Activated naive CD8-positive, alpha-beta T cell treated with anti-CD3 and anti-CD28 coated beads, Interleukin-2, amount 10 ng/mL, durations not matched to agents 7 days and 5 days (primary cell): ENCODE measurements at places on chromosomes 2 and 18. TPM values are rescaled to one million over a fixed set of nuclear protein-coding genes. Genes with fewer than 3 reads are reported as not detected.
A peak's percentile ranks its signal among the peaks of the same experiment; 100 is the strongest.

DNA sequence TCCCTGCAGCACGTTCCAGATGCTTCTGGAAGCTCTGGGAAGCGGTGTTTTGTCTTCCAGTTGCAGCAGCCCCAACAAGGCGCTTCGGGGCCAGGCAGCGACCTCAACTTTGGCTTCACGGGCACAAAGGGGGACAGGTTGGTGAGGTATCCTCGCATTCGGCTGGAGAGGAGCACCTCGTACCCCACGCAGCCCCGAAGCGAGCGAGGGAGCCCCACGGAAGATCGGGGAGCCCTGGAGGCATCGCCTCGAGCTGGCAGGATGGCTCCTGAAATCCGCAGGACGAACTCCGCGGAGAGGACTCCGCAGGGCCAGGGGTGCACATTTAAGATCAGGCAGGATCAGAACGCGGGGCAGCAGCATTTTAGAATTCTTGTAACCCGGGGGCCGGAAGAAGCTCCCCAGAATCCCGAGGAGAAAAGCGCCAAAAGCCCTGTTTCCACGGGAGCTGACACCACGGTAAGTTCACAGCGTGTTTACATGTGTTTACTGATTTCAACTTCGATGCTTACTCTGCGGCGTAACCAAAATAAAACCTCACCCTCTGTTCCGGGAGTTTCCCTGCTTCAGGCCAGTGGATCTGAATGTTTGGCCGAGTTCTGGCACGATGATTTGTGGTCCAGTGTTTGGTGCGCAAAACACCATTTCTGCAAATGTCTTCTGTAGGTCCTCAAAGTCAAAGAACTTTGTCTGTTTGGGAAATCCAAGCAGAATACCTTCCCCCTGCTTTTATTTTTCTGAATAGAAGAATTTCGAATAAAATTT is 212.5 kb downstream of the NEDD4L start:
- no peak for DNase-seq

DNA sequence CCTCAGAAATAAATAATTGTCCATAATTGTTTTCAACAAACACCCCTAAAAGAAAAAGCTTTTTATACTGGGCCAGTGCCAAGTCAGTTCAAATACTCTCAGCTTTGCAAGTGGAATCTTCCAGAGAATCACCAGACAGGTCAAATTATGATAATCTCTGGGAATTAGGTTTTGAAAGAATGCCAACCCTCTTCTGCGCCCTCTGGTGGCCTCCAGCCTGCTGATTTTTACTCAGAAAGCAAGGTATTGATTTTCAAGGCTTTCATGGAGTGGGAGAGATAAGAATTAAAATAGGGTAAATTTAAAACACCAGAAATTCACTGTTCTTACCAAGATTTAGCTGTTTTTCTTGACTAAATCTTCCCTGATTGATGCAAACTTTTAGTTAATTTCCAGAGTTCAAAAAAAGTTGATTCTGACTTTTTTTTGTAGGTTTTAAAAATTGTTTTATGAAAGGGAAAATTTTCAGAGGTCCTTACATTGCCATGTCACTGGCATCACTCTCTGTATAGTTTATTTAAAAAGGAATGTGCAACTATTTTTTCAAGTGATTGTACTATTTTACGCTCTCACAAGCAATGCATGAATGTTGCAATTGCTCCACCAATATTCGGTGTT is 282.9 kb upstream of the TNP1 start:
- DNase-seq: no peak

- no peak for DNase-seq
Observed at GRCh38 chr18:47999801-48000248, 69.4 kb upstream of the SMAD2 start.

DNA sequence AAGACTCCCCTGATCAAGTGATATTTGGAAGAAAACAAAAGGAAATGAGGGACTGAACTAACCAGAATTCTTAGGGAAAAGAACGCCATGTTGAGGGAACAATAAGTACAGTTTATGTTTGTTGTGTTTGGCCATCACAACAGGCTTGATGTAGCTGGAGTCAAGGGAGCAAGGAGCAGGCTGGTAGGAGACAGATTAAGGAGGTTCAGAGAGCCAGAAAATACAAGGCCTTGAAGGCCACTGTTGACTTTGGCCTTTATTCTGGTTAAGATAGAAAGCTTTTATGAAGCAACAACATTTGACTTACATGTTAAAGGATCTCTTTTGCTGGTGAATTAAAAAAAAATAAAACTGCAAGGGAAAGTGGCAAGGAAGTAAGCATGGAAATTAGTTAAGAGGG is 754.1 kb upstream of the SLC8A1 start:
- DNase-seq: no peak

GRCh38 chr2:18422432-18423165 is 137.9 kb downstream of the RDH14 start:
- no peak for DNase-seq

DNA sequence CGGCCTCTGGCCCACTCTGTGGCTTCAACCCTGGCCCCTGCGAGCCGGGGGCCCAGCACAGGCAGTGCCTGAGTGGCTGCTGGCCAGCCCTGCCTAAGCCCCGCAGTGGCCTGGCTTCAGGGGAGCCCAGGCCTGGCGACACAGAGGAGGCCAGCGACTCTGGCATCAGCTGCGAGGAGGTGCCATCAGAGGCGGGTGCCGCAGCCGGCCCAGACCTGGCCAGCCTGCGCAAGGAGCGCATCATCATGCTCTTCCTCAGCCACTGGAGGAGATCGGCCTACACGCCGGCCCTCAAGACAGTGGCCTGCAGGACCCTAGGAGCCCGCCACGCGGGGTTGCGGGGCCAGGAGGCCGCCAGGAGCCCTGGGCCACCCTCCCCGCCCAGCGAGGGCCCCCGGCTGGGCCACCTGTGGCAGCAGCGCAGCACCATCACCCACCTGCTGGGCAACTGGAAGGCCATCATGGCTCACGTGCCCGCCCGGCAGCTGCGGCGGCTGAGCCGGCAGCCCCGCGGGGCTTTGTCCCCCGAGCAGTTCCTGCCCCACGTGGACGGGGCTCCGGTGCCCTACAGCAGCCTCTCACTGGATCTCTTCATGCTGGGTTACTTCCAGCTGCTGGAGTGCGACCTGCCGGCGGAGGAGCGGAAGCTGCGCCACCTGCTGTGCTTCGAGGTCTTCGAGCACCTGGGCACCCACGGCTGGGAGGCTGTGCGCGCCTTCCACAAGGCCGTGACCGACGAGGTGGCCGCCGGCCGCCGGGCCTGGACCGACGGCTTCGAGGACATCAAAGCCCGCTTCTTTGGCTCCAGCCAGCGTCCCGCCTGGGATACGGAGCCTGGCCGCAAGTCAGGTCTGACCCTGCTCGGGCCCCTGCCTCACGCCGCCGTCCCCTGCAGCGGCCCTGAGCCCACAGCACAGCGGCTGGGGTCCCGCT is 7.5 kb upstream of the KLHL30 start:
- DNase-seq: no peak

DNA sequence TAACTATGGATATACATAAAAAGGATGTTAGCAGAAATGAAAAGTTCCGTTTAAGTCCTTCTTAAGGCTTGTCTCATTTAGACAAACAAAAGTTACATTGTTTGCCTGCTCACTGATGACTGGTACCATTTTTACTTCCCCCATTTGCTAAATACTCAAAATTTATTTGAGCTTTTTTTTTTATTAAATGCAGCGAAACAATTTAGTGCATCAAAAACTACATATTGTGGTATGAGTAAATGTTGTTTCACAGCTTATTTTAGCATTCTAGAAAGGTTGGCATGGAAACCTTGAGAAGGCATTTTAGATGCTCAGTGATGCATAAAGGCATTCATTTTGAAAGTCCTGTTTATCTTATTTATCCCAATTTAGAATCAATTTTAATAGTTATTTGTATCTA is 100.0 kb downstream of the MAP2 start:
- no peak for DNase-seq

DNA sequence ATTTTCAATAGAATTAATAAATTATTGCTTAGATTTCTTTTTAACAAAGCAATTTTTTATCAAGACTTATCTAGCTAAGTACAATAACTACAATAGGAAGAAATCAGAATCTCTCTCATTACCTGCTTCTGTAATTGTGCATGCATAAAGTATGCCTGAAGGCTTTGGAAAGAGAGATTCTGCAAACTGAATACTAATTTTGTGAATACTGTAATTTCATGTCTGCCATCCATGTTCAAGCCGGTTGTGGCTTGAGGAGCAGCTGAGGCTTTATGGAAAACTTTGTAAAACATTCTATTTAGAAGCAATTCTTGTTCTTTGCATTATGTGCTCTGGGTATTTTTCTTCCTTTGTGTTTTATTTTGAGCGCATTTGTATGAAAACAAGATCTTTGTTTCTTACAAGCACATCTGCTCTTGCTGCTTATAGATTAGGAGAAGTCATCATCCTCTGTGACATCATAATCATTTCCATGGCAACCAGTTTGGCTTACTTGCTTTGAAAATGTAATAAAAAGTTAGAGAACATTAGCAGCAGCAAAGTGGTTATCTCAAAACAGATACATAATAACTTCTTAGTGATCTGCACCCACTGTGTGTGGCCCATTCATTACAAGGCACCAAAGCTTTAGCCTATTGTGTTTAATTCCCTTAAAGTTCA is 16.0 kb upstream of the IKZF2 start:
- DNase-seq: no peak

DNA sequence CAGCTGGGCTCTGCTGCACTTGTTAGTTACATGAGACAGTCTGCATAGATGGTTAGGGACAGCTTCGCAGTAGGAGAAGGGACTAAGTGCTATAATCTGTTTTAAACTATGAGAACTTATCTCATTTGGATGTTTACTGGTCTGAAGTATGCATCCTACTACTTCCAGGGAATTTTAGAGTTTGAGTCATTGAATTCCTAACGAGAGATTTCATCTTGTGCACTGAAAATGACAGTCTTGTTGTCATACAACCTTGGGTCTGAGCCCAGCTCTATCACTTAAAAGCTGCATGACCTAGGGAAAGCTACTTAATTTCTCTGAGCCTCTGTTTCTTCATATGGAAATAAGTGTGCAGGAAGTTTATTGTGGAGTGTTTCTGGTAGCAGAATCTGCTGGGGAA is 78.4 kb downstream of the TRIM43 start:
- DNase-seq: no peak

GRCh38 chr2:163604941-163605555 is 130.8 kb downstream of the FIGN start:
- no peak for DNase-seq

- DNase-seq: no peak
Observed at GRCh38 chr2:40360652-40361051, 91.2 kb downstream of the SLC8A1 start.

DNA sequence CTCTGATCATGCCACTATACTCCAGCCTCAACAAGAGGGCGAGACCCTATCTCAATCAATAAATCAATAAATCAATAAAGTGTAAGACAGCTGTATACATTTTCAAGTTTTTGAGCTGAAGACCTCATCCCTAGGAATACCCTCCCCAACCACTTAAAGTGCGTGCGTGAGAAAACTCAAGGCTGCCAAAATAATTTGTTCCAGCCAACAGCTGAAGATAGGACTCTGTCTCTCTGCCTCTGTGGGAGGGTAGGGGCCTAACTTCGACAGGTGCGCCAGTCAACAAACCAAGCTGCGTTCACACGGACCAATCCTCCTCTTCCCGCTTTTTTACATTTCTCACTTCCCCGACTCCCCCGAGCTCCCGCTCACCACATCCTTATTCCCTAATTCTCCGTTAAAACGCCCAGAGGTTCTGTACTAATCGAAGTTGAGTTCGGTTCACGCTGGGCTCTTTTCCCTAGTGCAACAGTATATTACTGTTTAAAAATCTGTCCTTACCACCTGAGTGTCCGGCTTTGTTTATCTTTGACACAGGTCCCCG is 618 bp downstream of the POLR2D start:
- DNase-seq: peak; percentile 36

DNA sequence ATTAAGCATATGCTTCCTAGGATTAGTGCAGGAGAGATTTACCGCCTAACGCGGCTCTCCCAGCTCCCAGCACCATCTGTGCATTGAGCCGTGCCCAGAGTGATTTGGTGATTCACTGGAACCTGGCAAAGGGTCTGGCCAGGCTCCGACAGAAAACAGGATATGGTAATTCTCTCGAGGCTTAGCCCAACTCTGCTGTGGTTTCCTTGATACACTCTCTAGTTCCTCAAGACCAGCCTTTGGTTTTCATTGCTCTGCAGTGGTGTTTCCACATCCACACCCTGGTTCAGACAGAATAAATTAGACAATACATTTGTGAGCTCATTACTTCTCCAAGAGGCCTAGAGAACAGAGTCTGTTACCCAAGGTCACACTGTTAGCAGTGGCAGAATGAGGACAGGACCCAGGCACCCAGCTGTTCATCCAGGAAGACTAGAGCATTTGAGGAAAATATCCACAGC is 23.0 kb upstream of the SMAD2 start:
- DNase-seq: peak; percentile 41

COPS8 gene
- total RNA-seq: 42.8 TPM

RAPH1 gene
- total RNA-seq: 0.74 TPM

FBLN7 gene
- total RNA-seq: 1.8 TPM

BOK gene
- total RNA-seq: not detected
